ENCODE measurements at places on chromosomes 13 and 19. TPM values are rescaled to one million over a fixed set of nuclear protein-coding genes. Genes with fewer than 3 reads are reported as not detected.

- DNase-seq: peak; percentile 17
Measured at GRCh38 chr19:43595605-43595998, 332 bp downstream of the IRGQ start.

- no peak for DNase-seq
Measured at GRCh38 chr19:33329736-33330135, 27.4 kb upstream of the CEBPA start.

DNA sequence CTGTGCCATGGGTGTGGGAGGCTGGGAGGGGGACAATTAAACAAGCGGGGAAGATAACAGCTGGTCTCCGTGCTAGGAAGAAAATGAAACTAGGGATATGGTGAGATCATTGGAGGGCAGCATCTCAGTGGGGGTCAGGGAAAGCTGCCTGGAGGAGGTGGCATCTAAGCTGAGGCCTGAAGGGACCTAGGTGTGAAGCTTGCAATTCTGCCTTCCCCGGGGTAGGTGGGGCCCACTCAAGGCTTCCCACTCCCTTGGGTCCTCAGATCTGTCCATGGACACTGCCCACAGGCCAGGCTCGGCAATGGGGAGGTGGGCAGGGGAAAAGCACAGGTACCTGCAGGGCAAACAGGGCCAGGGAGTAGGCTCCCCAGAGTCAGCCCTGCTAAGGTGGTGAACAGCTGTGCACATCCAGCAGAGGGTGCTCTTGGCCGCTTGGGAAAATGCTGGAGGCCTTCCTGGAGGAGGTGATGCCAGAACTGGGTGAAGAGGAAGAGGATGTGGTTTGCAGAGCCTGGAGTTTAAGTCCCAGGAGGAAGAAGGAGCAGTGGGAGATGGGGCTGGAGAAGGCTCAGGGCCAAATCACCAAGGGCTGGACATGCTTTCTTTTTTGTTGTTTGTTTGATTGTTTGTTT is 25.7 kb upstream of the CCNE1 start:
- no peak for DNase-seq

- DNase-seq: no peak
Measured at GRCh38 chr13:44407891-44408290, 34.3 kb downstream of the SERP2 start.

GRCh38 chr19:9381361-9381785 is 18.6 kb downstream of the ZNF177 start:
- no peak for DNase-seq

GRCh38 chr19:54684527-54684926 is 21.7 kb downstream of the LILRB4 start:
- DNase-seq: peak; percentile 55

DNA sequence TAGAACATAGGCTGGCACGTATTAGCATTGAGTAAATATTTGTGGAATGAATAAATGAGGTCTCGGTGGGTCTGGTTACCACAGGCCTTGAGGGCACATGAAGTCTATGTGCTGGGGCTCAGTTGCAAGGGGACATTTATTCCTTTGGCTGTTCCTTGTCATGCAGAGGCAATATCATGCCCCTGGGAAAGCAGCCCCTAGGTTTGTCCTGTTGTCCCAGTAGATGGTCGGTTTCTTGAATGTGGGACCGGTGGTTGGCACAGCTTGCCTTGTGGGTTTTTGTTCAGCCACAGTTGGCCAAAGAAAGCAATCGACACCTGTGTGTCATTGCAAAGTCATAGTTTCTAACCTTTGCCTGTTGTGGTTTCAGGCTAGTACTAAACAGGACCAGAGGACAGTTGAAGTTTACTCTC is 24.7 kb upstream of the GPR183 start:
- no peak for DNase-seq

Gene FXYD1
- total RNA-seq: 0.98 TPM

Gene NXNL1
- not detected for total RNA-seq

Gene CGB8
- not detected for total RNA-seq
